ENCODE measurements at places on chromosomes 12 and 14.
A peak's percentile ranks its signal among the peaks of the same experiment; 100 is the strongest.

- no peak for DNase-seq
Observed at GRCh38 chr12:121238086-121238485, 28.2 kb downstream of the P2RX4 start.

DNA sequence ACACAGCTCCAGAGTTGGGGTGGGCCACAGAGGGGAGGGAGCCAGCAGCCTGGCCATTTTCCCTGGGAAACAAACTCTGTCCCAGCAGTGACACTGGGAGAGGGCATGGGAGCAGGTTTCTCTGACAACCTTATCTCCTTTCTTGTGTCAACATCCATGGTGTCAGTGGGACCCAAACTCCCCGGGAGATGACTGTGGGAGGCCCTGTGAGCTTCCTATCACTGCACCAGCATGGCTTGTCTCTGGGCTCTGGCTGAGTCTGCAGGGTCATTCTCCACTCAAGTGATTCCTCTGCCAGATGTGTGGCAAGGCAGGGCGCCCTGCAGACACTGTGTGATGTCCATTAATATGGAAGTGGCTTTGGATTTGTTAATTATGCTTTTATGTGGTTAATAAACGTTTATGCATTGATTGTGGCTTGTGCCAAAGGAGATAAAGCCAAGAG is 10.1 kb downstream of the LRTM2 start:
- no peak for DNase-seq

GRCh38 chr14:94000267-94000666 is 3.2 kb downstream of the CCDC197 start:
- DNase-seq = no peak

- no peak for DNase-seq
Observed at GRCh38 chr14:104314251-104314941, 176.0 kb downstream of the KIF26A start.

DNA sequence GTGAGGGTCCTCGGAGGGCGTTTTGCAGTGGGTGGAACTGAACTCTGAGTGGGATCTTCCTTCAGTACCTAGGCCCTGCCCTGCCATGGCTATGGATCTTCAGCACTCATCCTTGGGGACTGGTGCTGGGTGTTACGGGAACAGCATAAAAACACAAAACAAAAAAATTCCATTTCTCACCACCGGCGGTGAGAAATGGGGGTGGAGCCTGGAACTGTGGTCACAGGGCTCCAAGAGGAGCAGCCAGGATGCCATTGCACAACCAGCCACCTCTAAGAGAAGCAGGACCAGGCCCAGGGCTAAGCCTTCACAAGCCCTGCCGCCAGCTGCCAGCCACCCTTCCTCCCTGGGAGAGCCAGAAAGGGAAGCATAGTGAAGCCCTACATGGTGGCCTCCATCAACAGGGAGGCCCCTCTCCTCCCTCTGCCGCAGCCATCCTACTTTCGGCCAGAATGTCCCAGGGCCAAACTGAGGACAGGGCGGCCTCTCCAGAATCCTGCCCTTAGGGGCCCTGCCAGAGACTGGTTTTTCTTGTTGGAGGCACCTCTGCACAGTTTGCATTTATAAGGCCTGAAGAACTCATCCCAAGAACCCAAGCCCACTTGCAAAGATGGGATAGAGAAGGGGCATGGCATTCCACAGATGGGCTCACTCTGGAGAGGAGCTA is 76.5 kb downstream of the VCPKMT start:
- DNase-seq = peak; percentile 67

GRCh38 chr14:74401504-74402241 is 24.3 kb downstream of the SYNDIG1L start:
- DNase-seq = no peak

GRCh38 chr12:17214929-17215328 is 609.0 kb upstream of the LMO3 start:
- no peak for DNase-seq

- DNase-seq = no peak
Observed at GRCh38 chr12:124869059-124869665, 5.5 kb upstream of the SCARB1 start.

DNA sequence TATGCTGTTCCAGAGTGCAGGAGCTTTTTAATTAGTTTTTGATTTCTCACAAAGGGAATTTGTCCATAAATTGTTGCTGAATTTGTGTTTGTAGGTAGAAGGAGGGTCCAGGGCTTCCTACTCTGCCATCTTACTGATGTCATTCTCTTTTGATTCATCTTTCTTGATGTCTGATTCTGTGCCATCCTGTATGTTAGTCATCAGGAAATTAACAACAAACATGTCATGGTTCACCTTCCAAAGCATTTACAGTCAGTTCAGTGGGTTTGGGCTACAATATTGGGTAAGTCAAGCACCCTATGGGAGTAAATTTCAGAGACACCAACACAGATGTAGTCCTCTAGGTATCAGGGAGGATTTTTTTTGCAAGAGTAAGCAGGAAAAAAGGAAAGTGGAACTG is 135.2 kb upstream of the SLC38A2 start:
- DNase-seq = no peak

GRCh38 chr12:75725521-75726111 is 214.2 kb upstream of the KRR1 start:
- DNase-seq = no peak

DNA sequence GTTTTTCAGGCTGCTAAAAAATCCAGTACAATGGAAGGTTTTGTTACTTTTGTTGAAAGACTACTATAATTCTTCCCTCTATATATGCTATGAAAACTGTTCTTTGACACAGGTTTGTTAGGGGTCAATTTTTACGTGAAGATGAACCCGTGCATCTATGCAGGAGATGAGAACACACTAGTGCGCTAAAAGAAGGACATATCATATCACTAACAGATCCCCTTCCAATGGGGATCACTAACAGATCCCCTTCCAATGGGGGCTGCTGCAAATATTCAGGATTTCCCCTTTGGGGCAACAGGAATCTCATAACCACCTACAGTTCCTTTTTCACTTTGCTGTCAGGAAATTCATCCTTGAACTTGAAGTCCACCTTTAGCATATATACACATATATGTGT is 75.1 kb downstream of the CLMN start:
- no peak for DNase-seq

GRCh38 chr14:89292579-89293313 is 124.3 kb downstream of the FOXN3 start:
- DNase-seq = no peak

- peak; percentile 52 for DNase-seq
Observed at GRCh38 chr12:19529951-19530636, 90.8 kb downstream of the AEBP2 start.

DNA sequence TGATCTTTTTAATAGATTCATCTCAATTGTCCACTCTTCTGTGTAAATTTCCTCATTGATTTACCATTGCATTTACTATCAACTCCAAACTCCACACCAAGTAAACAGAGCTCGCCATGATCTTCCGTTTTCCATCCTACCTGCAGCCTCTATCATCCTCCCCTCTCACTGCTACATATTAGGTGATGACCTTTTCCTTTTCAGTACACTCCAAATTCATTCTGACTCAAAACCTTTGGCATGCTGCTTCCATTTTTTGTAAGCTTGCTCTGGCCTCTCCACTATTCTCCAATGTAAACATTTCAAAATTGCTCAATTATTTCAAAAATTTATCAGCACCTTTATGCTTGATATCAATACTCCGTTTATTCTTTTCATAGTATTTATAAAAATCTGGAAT is 40.2 kb upstream of the PZP start:
- DNase-seq = no peak

- peak; percentile 54 for DNase-seq
Observed at GRCh38 chr14:91108941-91109611, 4.8 kb upstream of the DGLUCY start.

DNA sequence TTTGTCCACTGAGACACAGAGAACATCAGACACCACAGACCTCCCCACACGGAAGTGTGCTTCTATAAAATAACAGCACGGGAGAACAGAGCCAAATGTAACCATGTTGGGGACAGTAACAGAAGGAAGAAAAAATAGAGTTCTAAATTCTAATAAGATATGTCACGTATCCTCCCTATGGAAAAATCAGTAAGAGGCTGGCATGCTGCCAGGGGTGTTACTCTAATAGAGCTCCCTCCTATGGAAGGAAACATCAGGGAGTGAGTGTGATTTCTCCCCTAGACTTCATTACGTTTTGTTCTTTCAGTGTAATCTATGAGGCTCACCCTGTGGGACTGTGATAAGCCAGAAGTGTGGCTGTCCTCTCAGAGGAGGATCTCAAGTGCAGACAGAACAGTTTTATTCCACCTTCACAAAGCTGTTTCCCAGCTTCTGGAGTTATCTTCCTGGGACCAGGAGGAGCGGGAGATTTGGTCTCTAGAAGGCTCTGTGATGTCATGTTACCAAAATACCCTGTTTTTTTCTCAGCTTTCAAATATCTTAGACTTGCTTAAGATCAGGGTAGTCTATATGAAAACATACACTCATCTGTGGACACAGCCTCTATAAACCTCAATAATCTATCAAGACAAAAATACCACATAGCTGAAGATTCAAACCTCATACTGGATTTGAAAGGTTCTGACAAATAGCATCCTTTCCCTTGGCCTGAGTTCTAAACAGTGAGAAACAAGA is 69.3 kb downstream of the ZFC3H1 start:
- DNase-seq = peak; percentile 67

DNA sequence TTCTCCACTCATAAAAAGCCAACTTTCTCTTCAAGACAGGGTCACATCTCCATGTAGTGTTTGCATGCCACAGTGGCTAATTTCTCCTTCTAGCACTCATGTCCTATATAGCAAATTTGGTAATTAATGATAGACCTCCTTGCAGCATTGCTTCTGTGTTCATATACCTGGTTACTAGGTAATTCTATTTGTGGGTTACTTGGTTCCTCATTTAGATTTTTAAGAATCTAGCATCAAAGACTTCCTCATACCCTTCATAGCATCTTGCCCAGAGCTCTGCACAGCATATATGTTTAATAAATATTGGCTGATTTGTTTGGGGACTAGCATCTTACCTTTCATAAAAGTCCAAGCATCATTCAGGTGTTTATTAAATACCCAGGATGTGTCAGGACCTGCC is 152.1 kb downstream of the DUSP6 start:
- no peak for DNase-seq

DNA sequence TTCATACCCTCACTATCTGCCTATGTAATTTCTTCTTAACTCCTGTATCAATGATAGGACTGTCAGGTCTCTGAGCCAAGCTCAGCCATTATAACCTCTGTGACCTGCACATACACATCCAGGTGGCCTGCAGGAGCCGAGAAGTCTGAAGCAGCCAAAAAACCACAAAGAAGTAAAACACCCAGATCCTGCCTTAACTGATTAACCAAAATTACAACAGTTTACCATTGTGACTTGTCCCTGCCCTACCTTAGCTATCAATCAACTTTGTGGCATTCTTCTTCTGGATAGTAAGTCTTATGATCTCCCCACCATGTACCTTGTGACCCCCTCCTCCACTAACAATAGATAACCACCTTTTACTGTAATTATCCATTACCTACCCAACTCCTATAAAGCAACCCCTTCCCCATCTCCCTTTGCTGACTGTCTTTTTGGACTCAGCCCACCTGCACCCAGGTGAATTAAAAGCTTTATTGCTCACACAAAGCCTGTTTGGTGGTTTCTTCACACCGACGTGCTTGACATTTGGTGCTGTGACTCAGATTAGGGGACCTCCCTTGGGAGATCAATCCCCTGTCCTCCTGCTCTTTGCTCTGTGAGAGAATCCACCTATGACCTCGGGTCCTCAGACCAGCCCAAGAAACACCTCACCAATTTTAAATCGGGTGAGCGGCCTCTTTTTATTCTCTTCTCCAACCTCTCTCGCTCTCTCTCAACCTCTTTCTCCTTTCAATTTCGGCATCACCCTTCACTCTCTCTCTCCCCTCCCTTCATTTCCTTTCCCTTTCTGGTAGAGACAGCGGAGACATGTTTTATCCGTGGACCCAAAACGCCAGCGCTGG is 11.5 kb upstream of the LGMN start:
- DNase-seq = no peak

DNA sequence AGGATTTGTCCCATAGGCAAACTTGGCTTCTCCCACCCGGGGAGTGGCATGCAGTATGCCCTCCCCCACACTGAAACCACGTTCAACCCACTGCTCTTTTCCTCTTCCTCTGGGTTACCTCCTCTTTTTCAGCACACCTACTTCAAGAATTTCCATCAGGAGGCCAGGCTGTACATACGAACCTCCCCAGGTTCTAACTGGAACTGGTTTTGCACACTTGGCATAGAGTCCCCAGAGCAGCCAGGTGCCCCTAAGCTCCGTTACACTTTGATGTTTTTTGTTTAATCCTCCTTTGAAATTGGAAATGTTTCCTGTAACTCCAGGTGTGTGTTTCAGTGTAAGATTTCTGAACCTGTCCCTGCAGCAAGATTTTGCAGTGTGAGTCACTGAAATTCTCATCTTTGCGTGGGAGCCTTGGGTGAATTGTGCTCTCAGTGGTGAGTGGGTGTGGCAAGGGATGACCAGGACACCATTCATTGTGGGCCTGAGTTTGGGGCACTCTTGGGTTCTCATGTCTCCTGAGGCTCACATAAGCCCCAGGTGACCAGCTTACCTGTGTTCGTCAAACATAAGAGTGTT is 18.2 kb downstream of the CD9 start:
- DNase-seq = no peak

DNA sequence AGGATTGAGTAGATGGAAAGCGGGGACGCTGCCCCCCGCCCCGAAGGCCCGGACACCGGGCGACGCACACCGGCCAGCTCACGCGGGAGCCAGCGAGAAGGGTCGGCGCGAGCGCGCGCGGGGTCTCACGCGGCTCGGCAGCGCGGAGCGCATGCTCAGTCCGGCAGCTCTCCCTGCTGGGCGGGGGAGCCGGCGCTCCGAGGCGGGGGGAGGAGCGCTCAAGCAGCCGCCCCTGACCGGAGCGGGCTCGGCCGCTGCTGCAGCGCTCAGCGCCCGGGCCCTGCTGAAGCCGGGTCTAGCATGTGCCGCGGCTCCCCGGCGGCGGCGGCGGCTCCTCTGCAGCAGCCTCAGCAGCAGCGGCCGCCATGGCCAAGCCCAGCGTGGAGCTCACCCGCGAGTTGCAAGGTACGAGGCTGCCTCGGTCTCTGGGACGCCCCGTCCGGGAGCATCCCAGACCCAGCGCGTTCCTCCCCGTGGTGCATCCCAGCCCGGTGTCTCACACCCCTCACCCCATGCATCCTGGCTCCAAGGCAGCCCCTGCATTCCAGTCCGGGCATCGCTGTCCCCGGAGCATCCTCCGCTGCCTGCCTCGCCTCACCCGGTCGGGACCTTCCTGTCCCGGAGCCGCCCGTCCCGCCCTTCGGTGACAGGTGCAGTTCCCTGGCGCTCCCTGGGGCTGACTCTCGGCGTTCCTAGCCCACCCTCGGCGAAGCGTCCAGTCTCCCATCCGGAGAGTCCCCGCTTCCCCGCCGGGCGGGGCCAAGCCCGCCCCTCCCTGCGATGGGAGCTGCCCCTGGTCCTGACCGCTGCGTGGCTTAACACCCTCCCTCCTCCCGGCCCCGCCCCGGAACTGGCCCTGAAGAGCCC is at the start of gene CARMIL3:
TSS of gene CARMIL3 (plus strand) at position 221 of the 867 bp plus-strand sequence. CDS start at position 366, 145 bp downstream.
- DNase-seq = peak; percentile 52

DNA sequence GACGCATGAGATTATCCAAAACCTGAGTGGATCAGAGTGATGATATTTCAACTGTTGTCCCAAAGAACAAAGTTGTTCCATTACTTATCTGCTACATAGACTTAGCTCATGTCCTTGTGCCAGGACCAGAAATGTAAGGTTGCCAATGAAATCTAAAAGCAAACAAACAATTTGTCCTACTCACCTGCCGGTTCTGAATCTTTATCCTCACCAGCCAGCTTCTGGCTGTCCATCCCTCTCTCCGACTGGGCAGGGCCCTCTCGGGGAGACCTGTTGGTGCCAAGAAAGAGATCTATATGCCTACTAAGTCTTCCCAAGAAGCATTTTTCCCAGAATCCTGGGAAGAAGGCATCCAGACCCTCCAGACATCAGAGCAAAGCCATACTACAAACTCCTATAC is 5.5 kb downstream of the KMT2D start:
- no peak for DNase-seq

GRCh38 chr14:98949051-98949450 is 322.9 kb downstream of the BCL11B start:
- DNase-seq = no peak
